ENCODE measurements at places on chromosomes 12 and 14. TPM values are rescaled to one million over a fixed set of nuclear protein-coding genes. Genes with fewer than 3 reads are reported as not detected.

- no peak for DNase-seq
Observed at GRCh38 chr12:45986641-45987339, 3.6 kb downstream of the SCAF11 start.

Gene TMEM132C
- total RNA-seq: 0.75 TPM

Gene SLC4A8
- total RNA-seq: 1.1 TPM

Gene ADCY6
- total RNA-seq: 114 TPM

GRCh38 chr14:37114002-37114401 lies 58.4 kb downstream of the SLC25A21 start:
- DNase-seq: no peak
